ENCODE measurements at places on chromosomes 6 and 20.

GRCh38 chr20:33925867-33926266 lies 67.8 kb upstream of the RALY start:
- no peak for DNase-seq

GRCh38 chr20:35302421-35303335 lies 10.5 kb upstream of the FAM83C start:
- no peak for DNase-seq

DNA sequence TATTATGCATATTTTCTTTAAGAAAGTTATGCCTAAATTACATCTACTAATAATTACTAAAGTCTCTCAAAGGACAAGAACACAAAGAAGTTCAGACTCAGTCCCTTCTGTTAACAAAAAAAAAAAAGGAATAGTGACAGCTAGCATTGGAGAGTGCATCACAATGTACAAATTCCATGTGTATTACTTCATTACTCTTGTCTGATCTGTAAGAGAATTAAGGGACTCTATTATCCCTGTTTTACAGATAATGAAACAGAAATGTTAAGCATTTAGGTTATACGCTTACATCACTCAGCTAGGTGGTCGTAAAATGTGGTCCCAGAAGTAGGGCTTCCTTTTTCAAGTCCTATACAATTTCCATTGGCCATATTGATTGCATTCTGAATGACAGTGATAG lies 17.2 kb upstream of the VNN1 start:
- no peak for DNase-seq

DNA sequence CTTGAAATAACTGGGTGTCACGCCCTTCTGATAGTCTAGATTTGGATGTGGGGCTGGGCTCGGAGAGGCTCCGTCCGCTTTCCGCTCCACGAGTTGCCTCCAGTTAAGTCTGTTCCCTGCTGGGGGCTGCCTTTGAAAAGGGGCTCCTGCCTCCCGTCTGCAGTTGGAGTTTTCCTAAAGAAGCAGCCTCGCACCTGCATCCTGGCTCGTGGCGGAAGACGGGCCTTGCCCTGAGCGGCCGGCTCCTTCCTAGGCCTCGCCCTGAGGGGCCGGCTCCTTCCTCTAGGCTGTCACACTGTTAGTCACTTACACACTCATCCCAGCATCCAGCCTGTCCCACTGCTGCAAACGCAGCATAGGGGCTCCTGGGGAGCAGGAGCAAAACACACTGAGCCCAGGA lies 74.4 kb downstream of the SMOC2 start:
- DNase-seq, result no peak

DNA sequence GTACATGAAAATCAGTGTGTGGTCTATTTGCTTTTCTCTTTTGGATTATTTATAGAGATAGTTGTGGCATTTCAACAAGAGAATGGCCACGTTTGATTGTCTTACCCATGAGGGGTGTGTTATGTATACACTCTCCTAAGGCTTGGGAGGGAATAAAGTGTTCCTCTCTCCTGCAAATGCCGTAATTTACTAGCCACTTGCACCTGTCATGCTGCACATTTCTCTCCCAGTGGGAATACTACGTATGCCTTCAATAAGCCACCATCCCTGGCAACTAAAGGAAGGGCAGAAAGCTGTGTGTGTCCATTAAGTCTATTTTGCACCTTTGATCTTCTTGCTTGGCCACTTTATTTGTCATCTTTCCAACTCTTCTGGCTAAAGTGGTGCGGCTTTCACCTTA lies 541.2 kb downstream of the QKI start:
- DNase-seq, result no peak

Data from CD4-positive, alpha-beta T cell treated with Interleukin-12 subunit alpha and Interleukin-12 subunit beta, for 1 hour (primary cell).